ENCODE measurements at places on chromosomes 1 and 21. TPM values are rescaled to one million over a fixed set of nuclear protein-coding genes. Genes with fewer than 3 reads are reported as not detected.

LENEP gene
- 0.40 TPM for total RNA-seq

CNKSR1 gene
- 1.1 TPM for total RNA-seq

- peak; percentile 41 for DNase-seq
- H3K4me1 ChIP-seq, result no peaks in the 10 kb centered on the region
- H3K4me3 ChIP-seq, result no peak overlapping the region
- peaks cover 10% of the 10 kb centered on the region for H3K36me3 ChIP-seq
- H3K27ac ChIP-seq, result no peak overlapping the region
- no peaks in the 10 kb centered on the region for H3K27me3 ChIP-seq
These were observed 13.2 kb upstream of the MFN2 start for GRCh38 chr1:11967028-11967547.

IGSF5 gene
- total RNA-seq, result not detected

NEXN gene
- 7.8 TPM for total RNA-seq

DDR2 gene
- total RNA-seq, result 8.4 TPM

- no peaks in the 10 kb centered on the region for H3K27me3 ChIP-seq
- peaks cover 14% of the 10 kb centered on the region for H3K4me1 ChIP-seq
- no peak for DNase-seq
- H3K36me3 ChIP-seq, result no peaks in the 10 kb centered on the region
- no peak overlapping the region for H3K27ac ChIP-seq
- H3K4me3 ChIP-seq, result no peak overlapping the region
These were observed 2.6 kb upstream of the TOR3A start for GRCh38 chr1:179079113-179079761.

DNA sequence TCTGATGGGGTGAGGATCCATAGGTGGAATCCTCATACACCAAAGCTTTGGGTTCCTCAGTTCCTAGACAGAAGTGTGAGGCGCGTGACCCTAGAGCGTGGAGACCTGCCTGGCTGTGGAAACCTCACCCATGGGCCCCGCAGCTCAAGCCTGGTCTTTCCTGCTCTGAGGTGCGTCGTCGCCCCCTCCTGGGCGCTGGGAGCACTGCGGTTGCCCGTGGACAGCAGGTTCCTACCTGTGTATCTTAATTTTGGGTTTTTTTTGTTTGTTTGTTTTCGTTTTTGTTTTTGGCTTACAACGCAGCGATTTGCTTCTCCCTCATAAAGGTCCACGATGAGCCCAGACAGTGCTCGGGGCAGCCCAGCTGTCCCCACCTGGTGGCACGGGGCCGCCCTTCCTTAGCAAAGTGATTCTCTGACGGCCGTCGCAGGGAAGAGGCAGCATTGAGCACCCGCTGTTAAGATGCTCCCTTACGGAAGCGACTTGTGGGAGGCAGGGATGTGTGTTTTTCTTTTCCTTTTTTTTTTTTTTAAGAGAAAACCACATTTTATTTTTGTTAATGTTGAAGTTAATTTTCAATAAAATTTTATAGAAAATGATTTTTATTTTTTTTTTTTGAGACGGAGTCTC is 36.5 kb upstream of the TRAPPC10 start:
- no peaks in the 10 kb centered on the region for H3K27me3 ChIP-seq
- H3K36me3 ChIP-seq, result peaks cover 16% of the 10 kb centered on the region
- peaks cover 6% of the 10 kb centered on the region for H3K4me1 ChIP-seq
- peak; percentile 33 for DNase-seq

RAB3B gene
- total RNA-seq, result 0.21 TPM

DNA sequence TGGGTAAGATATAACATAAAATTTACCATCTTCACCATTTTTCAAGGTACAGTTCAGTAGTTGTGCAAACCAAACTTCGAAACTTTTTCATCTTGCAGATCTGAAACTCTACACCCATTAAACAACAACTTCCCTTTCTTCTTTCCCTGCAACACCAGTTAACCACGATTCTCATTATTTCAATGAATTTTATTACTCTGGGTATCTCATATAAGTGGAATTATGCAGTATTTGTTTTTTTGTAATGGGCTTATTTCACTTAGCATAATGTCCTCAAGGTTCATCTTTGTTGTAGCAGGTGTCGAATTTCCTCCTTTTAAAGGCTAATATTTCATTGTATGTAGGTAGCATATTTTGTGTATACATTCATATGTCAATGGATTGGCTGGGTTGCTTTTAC is 146.1 kb downstream of the SPATA46 start:
- no peaks in the 10 kb centered on the region for H3K27me3 ChIP-seq
- no peak for DNase-seq
- H3K36me3 ChIP-seq, result no peaks in the 10 kb centered on the region
- H3K27ac ChIP-seq, result no peak overlapping the region
- H3K4me1 ChIP-seq, result peaks cover 8% of the 10 kb centered on the region
- no peak overlapping the region for H3K4me3 ChIP-seq

GRCh38 chr1:1200876-1201810 is 5.2 kb downstream of the TNFRSF18 start:
- H3K4me3 ChIP-seq, result no peak overlapping the region
- H3K4me1 ChIP-seq, result peaks cover 4% of the 10 kb centered on the region
- no peaks in the 10 kb centered on the region for H3K36me3 ChIP-seq
- no peaks in the 10 kb centered on the region for H3K27me3 ChIP-seq
- H3K27ac ChIP-seq, result no peak overlapping the region
- DNase-seq, result no peak

DNA sequence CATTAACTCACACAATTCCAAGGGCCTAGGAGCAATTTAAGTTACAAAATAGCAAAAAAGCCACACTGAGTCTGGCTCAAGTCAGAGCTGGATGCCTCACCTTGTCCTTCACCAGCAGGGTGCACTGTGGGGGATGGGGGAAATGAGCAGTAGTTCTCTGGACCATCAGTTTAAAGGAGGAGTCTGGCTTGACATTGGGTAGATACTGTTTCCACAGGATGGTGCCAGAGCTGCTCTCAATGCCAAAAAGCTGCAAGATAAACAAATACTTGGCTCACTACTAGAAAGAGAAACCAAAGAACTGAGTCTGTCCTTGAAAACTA is 18.8 kb downstream of the EMC1 start:
- no peak overlapping the region for H3K4me3 ChIP-seq
- no peak overlapping the region for H3K27ac ChIP-seq
- H3K4me1 ChIP-seq, result no peaks in the 10 kb centered on the region

CCDC30 gene
- 1.8 TPM for total RNA-seq

DNA sequence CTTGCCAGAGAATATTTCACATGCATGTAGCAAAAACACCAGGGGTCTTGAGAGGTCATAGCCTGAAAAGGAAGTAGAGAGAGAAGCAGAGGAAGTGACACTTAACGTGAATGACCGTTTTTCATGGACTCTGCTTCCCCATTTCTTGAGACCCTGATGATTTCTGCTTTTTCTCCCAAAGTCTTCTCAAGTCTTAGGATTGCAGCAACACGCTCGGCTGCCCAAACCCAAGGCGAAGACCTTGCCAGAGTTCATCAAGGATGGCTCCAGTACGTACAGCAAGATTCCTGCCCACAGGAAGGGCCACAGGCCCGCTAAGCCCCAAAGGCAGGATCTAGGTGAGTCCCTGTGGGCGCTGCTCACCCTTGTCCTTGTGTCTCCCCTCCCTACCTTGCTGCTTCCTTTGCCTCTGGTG is 12.8 kb downstream of the THEMIS2 start:
- H3K27me3 ChIP-seq, result no peaks in the 10 kb centered on the region
- H3K27ac ChIP-seq, result peak overlapping the region; percentile 94
- H3K4me1 ChIP-seq, result peaks cover 69% of the 10 kb centered on the region
- H3K4me3 ChIP-seq, result no peak overlapping the region
- peaks cover 15% of the 10 kb centered on the region for H3K36me3 ChIP-seq

DNA sequence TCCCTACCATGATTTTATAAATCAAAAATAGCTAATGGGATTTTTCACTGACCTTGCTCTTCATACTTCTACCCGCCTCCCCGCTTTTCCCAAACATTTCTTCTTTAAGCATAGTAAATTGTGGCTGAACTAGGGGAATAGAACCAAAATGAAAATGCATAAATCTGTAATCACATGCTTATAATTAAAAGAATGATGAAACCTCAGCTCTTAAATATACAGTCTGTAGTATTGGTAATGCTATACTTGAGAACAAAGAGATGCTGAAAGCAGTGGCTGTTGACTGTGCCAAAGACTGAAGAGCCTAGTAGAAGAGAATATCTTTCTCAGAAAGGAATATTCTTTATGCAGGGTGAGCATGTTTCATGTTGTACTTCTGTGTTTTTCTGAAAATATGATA is 249.1 kb downstream of the GREM2 start:
- no peak overlapping the region for H3K4me3 ChIP-seq
- no peaks in the 10 kb centered on the region for H3K36me3 ChIP-seq
- no peak overlapping the region for H3K27ac ChIP-seq
- H3K4me1 ChIP-seq, result no peaks in the 10 kb centered on the region

AQP10 gene
- total RNA-seq, result not detected

LIPI gene
- total RNA-seq, result not detected

GRCh38 chr1:63984930-63985290 is 211.1 kb downstream of the ROR1 start:
- H3K36me3 ChIP-seq, result no peaks in the 10 kb centered on the region
- H3K4me3 ChIP-seq, result no peak overlapping the region
- H3K4me1 ChIP-seq, result no peaks in the 10 kb centered on the region
- no peaks in the 10 kb centered on the region for H3K27me3 ChIP-seq

DNA sequence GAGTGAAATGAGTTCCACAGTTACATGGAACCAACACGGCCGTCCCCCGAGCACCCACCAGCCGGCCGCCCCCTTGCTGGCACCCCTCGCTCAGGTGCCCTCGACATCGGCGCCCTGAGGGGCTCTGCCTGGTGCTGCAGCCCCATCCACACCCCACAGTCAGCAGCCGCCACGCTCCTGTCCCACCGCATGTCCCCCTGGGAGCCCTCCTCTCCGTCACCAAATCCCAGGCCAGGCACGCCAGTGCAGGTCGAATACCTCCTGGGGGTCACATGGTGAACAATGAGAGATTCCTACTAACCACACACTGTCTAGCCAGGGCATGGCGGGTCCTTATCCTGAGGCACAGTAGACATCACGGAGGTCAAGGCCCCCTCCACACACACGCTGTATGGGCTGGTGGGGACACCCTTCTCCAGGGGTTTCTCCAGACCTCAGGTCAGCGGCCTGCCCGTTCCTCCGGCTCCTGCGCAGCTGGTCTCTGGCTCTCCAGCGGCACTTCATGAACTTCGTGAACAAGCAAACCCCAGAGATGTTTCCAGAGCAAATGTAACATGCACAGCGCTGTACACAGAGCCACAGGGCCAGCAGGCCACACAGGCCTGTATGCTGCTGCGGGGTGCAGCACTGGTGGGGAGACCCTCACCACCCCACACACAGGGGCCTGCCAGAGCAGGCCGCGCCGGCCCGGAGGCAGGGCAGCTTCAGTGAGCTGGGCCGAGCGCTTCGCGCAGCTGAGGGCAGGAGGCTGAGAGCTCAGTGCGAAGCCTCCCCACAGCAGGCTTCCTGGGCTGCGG is 21.8 kb downstream of the POFUT2 start:
- H3K27me3 ChIP-seq, result no peaks in the 10 kb centered on the region
- no peak for DNase-seq
- no peak overlapping the region for H3K4me3 ChIP-seq

Data from GM12878 (cell line).